Spleen (tissue), 13 donors: ENCODE measurements at places on chromosomes 16 and 17. TPM values are rescaled to one million over a fixed set of nuclear protein-coding genes. Genes with fewer than 3 reads are reported as not detected.

- DNase-seq = no peak
Measured at GRCh38 chr16:77679901-77680300, 42.4 kb upstream of the NUDT7 start.

Gene CYLD
- total RNA-seq = 122 TPM

Gene RAB26
- 1.2 TPM for total RNA-seq

DNA sequence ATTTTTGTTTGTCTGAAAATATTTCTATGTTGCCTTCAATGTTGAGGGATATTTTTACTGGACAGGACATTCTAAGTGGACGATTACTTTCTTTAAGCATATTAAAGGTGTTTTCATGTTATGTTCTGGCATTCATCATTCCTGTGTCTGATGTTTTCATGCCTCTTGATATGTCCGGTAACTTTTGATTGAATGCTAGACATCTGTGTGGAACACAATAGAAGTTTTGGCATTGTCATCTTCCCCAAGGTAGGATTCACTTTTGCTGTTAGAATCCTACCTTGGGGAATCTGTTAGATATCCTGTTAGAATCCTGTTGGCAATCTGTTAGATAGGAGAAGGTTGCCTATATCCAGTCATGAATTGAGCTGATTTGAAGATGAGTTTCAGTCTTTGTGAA is 28.9 kb downstream of the CACNG5 start:
- no peak for DNase-seq

- DNase-seq = no peak
Measured at GRCh38 chr16:15961571-15962090, 12.2 kb downstream of the ABCC1 start.

DNA sequence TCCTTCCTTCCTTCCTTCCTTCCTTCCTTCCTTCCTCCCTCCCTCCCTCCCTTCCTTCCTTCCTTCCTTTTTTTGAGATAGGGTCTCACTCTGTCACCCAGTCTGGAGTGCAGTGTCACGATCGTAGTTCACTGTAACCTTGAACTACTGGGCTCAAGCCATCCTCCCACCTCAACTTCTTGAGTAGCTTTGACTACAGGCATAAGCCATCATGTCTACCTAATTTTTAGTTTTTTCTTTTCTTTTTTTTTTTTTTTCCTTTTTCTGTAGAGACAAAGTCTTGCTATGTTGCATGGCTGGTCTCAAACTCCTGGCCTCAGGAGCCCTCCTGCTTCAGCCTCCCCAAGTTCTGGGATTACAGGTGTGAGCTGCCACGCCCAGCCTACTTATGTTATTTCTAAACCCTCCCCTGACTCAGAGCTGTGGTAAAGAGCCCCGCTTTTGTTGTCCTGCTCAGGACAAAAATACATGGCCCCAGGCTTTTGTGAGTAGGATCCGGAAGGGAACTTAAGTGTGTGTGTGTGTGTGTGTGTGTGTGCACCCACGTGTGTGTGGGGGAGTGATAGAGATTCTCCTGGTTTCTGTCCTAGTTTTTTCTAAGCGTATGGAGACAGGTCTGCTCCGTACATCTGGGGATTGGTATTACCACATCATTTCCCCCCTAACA is 67.1 kb downstream of the PRKCB start:
- DNase-seq = no peak

GRCh38 chr16:85123891-85124635 is 11.8 kb upstream of the CIBAR2 start:
- DNase-seq = no peak

Gene NR1D1
- total RNA-seq = 12.8 TPM

DNA sequence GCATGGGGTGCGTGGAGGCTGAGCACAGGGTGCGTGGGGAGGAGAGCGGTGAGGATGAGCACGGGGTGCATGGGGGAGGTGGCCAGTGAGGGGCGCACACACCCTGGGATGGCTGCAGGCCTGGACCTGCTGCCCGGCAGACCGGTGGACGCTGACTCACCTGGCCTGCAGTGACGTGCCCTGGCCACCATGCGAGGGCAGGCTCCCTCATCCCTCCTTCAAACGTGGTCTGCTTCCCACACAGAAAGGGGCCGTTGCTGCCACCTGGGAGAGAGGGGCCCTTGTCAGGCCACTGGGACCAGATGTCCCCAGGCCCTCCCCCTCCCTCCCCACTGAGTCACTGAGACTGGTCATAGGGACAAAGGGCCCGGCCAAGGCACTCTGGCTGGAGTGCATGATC is 20.1 kb upstream of the APRT start:
- no peak for DNase-seq

- DNase-seq = no peak
Measured at GRCh38 chr17:6502142-6502541, 54.2 kb downstream of the PITPNM3 start.

Gene SMIM36
- total RNA-seq = not detected

GRCh38 chr16:82900559-82900958 is 273.8 kb downstream of the CDH13 start:
- no peak for DNase-seq

Gene FXR2
- 29.3 TPM for total RNA-seq
